ENCODE measurements at places on chromosomes 5 and 9.

DNA sequence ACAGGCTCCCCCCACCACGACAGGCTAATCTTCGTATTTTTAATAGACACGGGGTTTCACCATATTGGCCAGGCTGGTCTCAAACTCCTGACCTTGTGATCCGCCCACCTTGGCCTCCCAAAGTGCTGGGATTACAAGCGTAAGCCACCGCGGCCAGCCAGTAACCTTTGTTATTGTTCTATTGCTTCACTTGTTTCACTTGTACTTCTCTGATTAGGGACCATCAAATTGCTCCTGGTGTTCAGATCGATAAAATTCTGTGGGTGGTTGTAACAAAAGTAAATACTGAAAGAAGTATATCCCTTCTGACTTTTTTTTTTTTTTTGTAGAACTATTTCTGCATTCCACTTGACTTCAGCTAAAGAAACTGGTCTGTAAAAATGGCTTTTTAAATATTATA lies 445.5 kb upstream of the CDH10 start:
- no peaks in the 10 kb centered on the region for H3K4me1 ChIP-seq
- no peak overlapping the region for H3K27ac ChIP-seq
- H3K27me3 ChIP-seq, result no peaks in the 10 kb centered on the region
- H3K36me3 ChIP-seq, result no peaks in the 10 kb centered on the region
- no peak overlapping the region for H3K4me3 ChIP-seq

GRCh38 chr5:74391410-74391809 lies 249.1 kb downstream of the ENC1 start:
- H3K27me3 ChIP-seq, result no peaks in the 10 kb centered on the region
- no peaks in the 10 kb centered on the region for H3K4me1 ChIP-seq
- H3K4me3 ChIP-seq, result no peak overlapping the region
- H3K27ac ChIP-seq, result no peak overlapping the region

- H3K36me3 ChIP-seq, result no peaks in the 10 kb centered on the region
- H3K27ac ChIP-seq, result no peak overlapping the region
- no peak for DNase-seq
- no peaks in the 10 kb centered on the region for H3K4me1 ChIP-seq
- H3K27me3 ChIP-seq, result no peaks in the 10 kb centered on the region
- H3K4me3 ChIP-seq, result no peak overlapping the region
Observed at GRCh38 chr5:66821688-66822429, 225.7 kb downstream of the MAST4 start.

DNA sequence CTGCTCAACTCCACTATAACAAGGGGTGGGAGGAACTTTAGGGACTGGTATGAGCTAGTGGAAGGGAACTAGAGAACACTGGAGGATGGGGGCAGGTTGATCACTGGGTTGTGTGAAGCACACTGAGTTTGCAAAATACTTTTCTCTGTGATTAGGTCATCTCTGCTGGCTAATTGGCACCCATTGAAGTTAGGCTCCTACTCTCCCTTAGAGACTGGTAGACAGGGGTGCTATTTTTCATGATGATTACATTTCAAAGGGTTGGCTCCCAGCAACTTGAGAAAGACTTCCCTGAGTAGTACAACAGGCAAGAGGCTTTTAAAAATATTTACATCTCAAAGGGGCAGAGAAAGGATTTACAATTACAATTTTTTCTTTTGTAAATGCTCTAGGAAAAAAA lies 50.4 kb upstream of the MTAP start:
- no peaks in the 10 kb centered on the region for H3K27me3 ChIP-seq
- no peak overlapping the region for H3K4me3 ChIP-seq
- H3K36me3 ChIP-seq, result no peaks in the 10 kb centered on the region
- no peaks in the 10 kb centered on the region for H3K4me1 ChIP-seq
- no peak overlapping the region for H3K27ac ChIP-seq
- no peak for DNase-seq

DNA sequence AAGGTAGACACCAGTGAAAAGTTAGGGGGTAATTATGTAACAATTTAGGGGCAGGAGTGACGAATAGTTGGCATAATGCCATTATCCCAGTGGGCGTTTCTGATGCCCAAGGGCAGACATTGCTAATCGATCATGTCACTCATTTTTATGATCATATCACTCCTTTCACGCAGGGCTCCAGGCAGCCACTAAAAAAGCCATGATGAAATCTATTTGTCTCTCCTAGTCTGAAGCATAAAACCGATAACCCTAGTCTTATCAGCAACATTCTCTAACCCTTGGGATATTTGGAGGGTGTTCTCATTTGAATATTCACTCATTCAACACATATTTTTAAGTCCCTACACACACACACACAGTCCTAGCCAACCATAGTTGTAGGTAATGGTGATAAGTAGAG lies 114.9 kb downstream of the NMUR2 start:
- no peaks in the 10 kb centered on the region for H3K36me3 ChIP-seq
- DNase-seq, result no peak
- H3K27me3 ChIP-seq, result no peaks in the 10 kb centered on the region
- H3K27ac ChIP-seq, result no peak overlapping the region
- H3K4me1 ChIP-seq, result no peaks in the 10 kb centered on the region
- no peak overlapping the region for H3K4me3 ChIP-seq

DNA sequence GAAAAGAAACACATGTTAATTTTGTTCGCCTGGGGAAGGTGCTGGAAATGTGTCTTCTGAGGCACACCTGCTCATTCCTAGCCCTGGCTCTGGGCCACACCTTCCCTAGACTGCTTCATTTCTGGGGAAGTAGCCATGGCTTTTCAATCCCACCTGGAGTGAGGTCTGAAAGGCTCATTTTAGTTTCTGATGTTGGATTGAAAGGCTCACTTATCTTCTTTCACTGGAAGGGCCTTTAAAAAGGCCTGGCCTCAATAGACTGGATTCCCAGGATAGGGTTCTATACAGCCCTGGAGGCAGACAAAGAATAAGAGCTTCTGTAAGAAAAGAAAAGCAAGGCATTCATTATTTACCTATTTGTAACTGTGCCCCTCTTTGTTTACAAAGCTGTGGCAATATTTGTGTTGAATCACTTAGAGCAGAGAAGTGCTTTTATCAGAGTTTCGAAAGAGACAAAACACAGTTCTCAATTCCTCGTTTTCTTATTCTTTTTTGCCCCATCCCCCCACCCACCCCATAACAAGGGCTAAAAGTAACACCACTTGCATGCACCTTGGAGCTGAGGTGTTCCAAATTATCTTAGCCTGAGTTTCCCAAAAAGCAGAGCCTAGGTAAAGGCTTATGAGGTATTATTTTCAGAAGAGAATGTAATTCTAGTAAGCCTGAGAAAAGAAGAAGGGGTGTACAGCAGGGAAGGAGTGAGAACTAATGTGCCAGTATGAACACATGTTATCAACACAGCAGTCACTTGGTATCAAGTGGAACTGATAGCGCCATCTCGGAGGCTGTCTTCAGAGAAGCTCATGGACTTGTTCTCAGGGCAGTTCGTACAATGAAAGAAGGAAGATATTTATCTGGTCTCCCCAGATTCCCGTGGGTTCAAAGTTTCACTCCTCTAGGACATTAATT lies 413.1 kb downstream of the KCTD16 start:
- DNase-seq, result no peak
- H3K4me1 ChIP-seq, result no peaks in the 10 kb centered on the region
- no peaks in the 10 kb centered on the region for H3K27me3 ChIP-seq
- no peaks in the 10 kb centered on the region for H3K36me3 ChIP-seq
- no peak overlapping the region for H3K4me3 ChIP-seq

GRCh38 chr5:18483451-18483850 lies 849.2 kb downstream of the TAF11L14 start:
- H3K4me1 ChIP-seq, result no peaks in the 10 kb centered on the region
- H3K36me3 ChIP-seq, result no peaks in the 10 kb centered on the region
- H3K4me3 ChIP-seq, result no peak overlapping the region
- H3K27ac ChIP-seq, result no peak overlapping the region
- no peak for DNase-seq

- no peak for DNase-seq
- no peak overlapping the region for H3K4me3 ChIP-seq
- no peaks in the 10 kb centered on the region for H3K4me1 ChIP-seq
- peaks cover 6% of the 10 kb centered on the region for H3K27me3 ChIP-seq
- H3K36me3 ChIP-seq, result no peaks in the 10 kb centered on the region
Observed at GRCh38 chr5:38579105-38579504, 22.7 kb upstream of the LIFR start.

- H3K27me3 ChIP-seq, result no peaks in the 10 kb centered on the region
- H3K27ac ChIP-seq, result no peak overlapping the region
- no peaks in the 10 kb centered on the region for H3K36me3 ChIP-seq
- H3K4me3 ChIP-seq, result no peak overlapping the region
- no peak for DNase-seq
Observed at GRCh38 chr9:3962971-3963642, 336.8 kb downstream of the GLIS3 start.

DNA sequence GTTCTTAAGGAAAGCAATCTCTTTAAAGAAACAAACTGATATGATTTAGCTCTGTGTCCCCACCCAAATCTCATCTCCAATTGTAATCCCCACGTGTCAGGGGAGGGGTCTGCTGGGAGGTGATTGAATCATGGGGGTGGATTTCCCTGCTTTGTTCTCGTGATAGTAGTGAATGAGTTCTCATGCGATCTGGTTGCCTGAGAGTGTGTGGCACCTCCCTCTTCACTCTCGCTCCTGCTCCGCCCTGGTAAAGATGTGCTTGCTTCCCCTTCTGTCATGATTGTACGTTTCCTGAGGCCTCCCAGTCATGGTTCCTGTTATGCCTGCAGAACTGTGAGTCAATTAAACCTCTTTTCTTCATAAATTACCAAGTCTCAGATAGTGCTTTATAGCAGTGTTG lies 412.7 kb upstream of the SMC2 start:
- H3K27me3 ChIP-seq, result no peaks in the 10 kb centered on the region
- no peak for DNase-seq
- H3K27ac ChIP-seq, result no peak overlapping the region
- H3K4me1 ChIP-seq, result no peaks in the 10 kb centered on the region
- no peaks in the 10 kb centered on the region for H3K36me3 ChIP-seq

- no peak overlapping the region for H3K27ac ChIP-seq
- no peak overlapping the region for H3K4me3 ChIP-seq
- DNase-seq, result no peak
- H3K4me1 ChIP-seq, result peaks cover 2% of the 10 kb centered on the region
- H3K36me3 ChIP-seq, result no peaks in the 10 kb centered on the region
Observed at GRCh38 chr5:64987768-64988167, 219.0 kb downstream of the CWC27 start.

GRCh38 chr9:134231330-134231745 lies 67.0 kb upstream of the RNU6ATAC start:
- DNase-seq, result no peak
- no peaks in the 10 kb centered on the region for H3K4me1 ChIP-seq
- no peaks in the 10 kb centered on the region for H3K36me3 ChIP-seq

- no peak overlapping the region for H3K4me3 ChIP-seq
- no peaks in the 10 kb centered on the region for H3K36me3 ChIP-seq
- H3K27ac ChIP-seq, result no peak overlapping the region
- no peaks in the 10 kb centered on the region for H3K4me1 ChIP-seq
- no peaks in the 10 kb centered on the region for H3K27me3 ChIP-seq
- DNase-seq, result no peak
Observed at GRCh38 chr5:25119650-25120049, 474.9 kb upstream of the CDH10 start.

- DNase-seq, result no peak
- no peaks in the 10 kb centered on the region for H3K27me3 ChIP-seq
- no peak overlapping the region for H3K4me3 ChIP-seq
- no peaks in the 10 kb centered on the region for H3K4me1 ChIP-seq
Observed at GRCh38 chr5:30725073-30725472, 468.4 kb upstream of the CDH6 start.

DNA sequence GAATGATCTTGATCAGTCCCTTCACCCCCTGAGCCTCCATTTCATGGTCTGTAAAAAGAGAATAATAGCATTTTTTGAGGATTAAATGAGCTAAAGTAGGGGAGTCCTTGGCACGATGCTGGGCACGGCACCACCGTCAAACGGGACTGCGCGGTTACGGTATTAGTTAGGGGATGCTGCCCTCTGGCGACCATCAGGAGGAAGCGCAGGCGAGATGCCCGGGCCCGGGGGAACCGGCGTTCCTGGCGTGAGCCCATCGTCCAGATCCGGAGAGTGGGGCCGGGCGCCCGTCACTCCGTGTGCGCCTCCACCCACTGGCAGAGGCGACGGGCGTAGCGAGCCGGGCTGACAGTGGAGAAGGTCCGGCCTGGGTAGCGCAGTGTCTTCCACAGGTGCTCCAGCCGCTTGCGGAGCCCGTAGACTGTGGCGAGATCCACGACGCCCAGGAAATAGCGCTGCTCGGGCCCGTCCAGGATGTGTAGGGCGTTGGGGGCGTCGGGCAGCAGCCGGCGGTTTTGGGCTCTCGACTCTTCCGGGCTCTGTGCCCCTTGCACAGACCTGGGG lies 4.8 kb upstream of the ST6GALNAC4 start:
- H3K4me1 ChIP-seq, result peaks cover 48% of the 10 kb centered on the region
- H3K27ac ChIP-seq, result no peak overlapping the region
- H3K36me3 ChIP-seq, result no peaks in the 10 kb centered on the region
- peaks cover 8% of the 10 kb centered on the region for H3K27me3 ChIP-seq

DNA sequence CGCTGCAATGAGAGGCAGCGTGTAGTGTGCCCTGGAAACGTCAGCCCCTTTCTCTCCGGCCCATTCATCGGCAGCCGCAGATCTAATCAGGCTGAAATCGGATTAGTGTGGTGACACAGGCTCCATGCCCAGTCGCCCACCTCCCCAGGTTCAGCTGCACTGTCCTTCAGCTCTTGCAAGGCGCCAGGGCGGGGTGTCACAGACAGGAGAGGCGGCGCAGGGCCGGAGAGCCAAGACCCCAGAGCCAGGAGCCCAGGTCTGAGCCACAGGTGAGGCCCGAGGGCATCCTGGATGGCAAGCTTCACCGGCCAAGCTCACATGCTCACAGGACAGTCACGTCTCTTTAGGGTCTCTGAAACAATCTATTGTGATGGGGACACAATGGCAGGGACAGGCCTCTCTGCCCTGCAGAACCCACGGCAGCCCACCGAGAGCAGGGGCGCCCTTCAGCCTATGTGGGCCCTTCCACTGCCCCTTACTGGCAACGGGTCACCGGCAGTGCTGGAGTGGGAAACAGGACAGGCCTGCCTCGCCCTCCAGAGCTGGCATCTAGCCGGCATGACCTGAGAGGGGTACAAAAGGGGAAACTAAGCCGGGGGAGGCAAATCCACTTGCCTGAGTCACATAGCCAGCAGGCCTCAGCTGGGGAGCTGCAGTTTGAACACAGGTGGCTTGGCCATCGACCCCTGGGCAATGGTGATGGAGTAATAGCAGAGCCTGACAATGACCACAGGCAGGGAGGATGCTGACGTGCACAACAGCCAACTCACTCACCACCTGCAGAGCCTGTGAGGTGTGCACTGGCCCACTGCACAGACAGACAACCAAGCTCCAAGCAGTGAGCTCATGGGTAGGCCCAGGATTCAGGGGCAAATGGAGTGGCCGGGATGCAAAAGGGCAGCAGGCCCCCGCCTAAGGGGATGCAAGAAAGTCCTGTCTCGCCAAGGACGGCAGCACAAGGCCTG lies 48.1 kb downstream of the VAV2 start:
- no peaks in the 10 kb centered on the region for H3K36me3 ChIP-seq
- no peak overlapping the region for H3K4me3 ChIP-seq
- no peak for DNase-seq
- no peak overlapping the region for H3K27ac ChIP-seq

DNA sequence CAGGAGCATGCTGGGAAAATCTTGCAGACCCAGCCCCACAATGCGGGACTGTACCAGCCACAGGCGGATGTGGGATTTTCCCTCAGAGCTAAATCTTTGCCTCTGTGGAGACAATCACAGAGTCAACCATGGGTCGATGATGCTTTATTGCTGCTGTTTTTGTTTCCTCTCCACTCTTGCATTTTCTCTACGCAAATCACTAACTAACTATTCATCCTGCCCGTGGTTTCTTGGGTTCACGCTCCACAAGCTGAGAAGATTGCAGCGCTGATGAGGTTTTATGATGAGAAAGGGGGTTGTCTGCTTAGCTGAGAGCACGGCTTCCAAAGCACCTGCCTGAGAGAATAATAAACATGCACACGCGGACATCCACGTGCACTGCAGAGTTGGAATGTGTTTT lies 500.2 kb upstream of the ADAMTS16 start:
- H3K36me3 ChIP-seq, result no peaks in the 10 kb centered on the region
- no peak for DNase-seq
- H3K27me3 ChIP-seq, result no peaks in the 10 kb centered on the region

Measured in natural killer cell (primary cell).